ENCODE measurements at places on chromosomes 5 and 9. TPM values are rescaled to one million over a fixed set of nuclear protein-coding genes. Genes with fewer than 3 reads are reported as not detected.

Gene KCNT1
- 0.67 TPM for polyA plus RNA-seq

Gene PTRH1
- polyA plus RNA-seq, result 20.0 TPM

Gene LAMC3
- polyA plus RNA-seq, result 0.04 TPM

Gene IL33
- not detected for polyA plus RNA-seq

Gene ADRB2
- not detected for polyA plus RNA-seq

Gene DNAH5
- polyA plus RNA-seq, result 12.8 TPM

Gene PDCD1LG2
- not detected for polyA plus RNA-seq

Gene SLC2A8
- 10.2 TPM for polyA plus RNA-seq

Gene ZNF462
- 15.8 TPM for polyA plus RNA-seq

Gene SLC25A2
- polyA plus RNA-seq, result not detected

Gene OBP2B
- polyA plus RNA-seq, result not detected

Gene CCNO
- polyA plus RNA-seq, result 0.16 TPM

Gene IFNA13
- polyA plus RNA-seq, result not detected

Gene IL13
- polyA plus RNA-seq, result 0.25 TPM

Gene PCDHB9
- polyA plus RNA-seq, result 4.9 TPM

Gene DCTN4
- 135 TPM for polyA plus RNA-seq

Gene OTP
- polyA plus RNA-seq, result not detected

Gene SLCO6A1
- polyA plus RNA-seq, result not detected

Gene IL31RA
- not detected for polyA plus RNA-seq

Gene CCL28
- not detected for polyA plus RNA-seq

Gene SRD5A1
- polyA plus RNA-seq, result 122 TPM

Gene TRUB2
- polyA plus RNA-seq, result 31.0 TPM

Gene MYMK
- not detected for polyA plus RNA-seq

Gene TAL2
- 0.88 TPM for polyA plus RNA-seq

Gene SLC45A2
- 1.2 TPM for polyA plus RNA-seq

Gene MARCOL
- polyA plus RNA-seq, result not detected

Gene FKTN
- polyA plus RNA-seq, result 52.1 TPM

Gene SOX30
- polyA plus RNA-seq, result not detected

Gene PCDHGA4
- polyA plus RNA-seq, result 0.38 TPM

Gene PKD2L2
- polyA plus RNA-seq, result not detected

Gene GPR150
- polyA plus RNA-seq, result not detected

Gene MSMP
- polyA plus RNA-seq, result not detected

Gene PRLR
- polyA plus RNA-seq, result 0.50 TPM

Gene PCDHAC1
- 2.4 TPM for polyA plus RNA-seq

Gene ACTBL2
- polyA plus RNA-seq, result not detected

Gene TBC1D2
- 5.0 TPM for polyA plus RNA-seq

Gene SLC9A3
- polyA plus RNA-seq, result 3.0 TPM

Gene CXCL14
- polyA plus RNA-seq, result 1.1 TPM

Gene YTHDC2
- polyA plus RNA-seq, result 44.3 TPM

Gene NKD2
- 7.2 TPM for polyA plus RNA-seq

Gene FASTKD3
- 27.8 TPM for polyA plus RNA-seq

Gene PLCXD3
- polyA plus RNA-seq, result 6.6 TPM

Gene CYSRT1
- polyA plus RNA-seq, result 1.3 TPM

Gene NMUR2
- not detected for polyA plus RNA-seq

Gene CARD9
- 0.77 TPM for polyA plus RNA-seq

Gene SUSD1
- polyA plus RNA-seq, result 2.0 TPM

All from neural cell (in vitro differentiated cells).